ENCODE measurements at places on chromosomes 1 and 21.

GRCh38 chr1:62437273-62437940 lies 558 bp downstream of the USP1 start:
- DNase-seq, result peak; percentile 33

DNA sequence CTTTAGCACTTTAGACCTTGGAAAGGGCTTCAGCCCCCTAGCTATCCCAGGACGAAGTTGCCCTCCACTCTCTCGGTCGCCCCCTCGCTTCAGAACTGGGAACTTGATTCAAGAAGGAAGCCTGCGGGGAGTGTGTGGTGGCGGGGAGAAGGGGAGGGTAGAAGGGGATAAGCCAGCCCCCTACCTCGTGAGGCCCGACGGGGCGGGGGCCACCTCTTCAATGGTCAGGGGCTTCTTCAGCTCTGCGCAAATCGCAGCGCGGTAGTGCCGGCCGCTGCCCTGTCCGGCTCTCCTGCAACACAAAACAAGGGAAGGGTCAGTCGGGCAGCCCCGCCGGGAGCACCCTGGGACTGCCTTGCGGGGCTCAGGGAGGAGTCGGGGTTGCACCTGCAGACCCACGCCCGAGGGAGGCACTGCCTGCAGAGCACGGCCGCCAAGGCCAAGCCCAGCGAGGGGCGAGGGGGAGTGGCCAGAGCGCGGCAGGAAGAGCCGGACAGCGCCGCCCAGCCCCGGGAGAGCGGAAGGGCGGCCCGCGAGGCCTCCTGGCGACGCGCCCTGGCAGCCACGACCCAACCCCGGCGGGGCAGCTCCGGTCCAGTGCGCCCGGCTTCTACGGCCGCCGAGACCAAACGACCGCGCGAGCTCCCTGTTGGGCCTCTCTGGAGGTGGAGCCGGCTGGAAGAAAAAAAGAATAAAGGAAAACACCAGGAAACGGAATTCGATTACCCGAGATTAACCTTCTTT lies 56.2 kb upstream of the RASAL2 start:
- peak; percentile 69 for DNase-seq

DNA sequence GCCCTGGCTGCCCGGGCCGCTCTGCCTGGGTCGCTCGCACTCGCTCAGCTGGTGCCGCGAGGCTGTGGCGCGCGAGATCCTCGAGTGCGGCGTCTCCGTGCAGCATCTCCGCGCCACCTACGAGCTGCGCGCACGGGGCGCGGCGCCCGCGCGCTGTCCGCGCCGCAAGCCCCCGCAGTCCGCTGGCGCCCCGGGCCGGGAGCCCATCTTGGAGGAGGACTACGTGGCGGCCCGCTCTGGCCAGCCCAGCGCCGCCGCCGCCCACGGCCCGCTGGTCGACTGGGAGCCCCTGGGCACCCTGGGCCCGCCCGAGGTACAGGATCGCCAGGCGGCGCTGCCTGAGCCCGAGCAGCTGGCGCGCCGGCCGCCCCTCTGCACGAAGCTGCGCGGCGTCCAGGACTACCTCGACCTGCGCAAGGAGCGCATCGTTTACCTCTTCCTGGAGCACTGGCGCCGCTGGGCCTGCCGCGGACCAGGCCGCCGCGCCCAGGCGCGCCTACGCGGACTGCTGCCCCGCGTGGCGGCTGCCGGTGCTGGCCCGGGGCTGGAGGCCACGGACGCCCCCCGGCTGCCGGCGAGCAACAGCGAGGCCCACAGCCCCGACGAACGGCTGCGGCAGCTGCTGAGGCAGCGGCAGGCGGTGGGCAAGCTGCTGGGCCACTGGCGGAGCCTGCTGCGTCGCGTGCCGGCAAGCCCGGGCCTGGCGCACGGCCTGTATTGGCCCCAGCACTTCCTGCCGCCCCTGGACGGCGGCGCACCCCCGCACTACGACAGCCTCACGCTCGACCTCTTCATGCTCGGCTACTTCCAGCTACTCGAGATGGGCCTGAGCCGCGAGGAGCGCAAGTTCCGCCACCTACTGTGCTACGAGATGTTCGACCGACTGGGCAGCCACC lies 10.9 kb downstream of the TNFRSF25 start:
- DNase-seq, result peak; percentile 64

- DNase-seq, result no peak
These were observed 2.5 kb upstream of the OLFML3 start for GRCh38 chr1:113976609-113977278.

- DNase-seq, result no peak
These were observed 6.2 kb upstream of the HIPK1 start for GRCh38 chr1:113922957-113923356.

DNA sequence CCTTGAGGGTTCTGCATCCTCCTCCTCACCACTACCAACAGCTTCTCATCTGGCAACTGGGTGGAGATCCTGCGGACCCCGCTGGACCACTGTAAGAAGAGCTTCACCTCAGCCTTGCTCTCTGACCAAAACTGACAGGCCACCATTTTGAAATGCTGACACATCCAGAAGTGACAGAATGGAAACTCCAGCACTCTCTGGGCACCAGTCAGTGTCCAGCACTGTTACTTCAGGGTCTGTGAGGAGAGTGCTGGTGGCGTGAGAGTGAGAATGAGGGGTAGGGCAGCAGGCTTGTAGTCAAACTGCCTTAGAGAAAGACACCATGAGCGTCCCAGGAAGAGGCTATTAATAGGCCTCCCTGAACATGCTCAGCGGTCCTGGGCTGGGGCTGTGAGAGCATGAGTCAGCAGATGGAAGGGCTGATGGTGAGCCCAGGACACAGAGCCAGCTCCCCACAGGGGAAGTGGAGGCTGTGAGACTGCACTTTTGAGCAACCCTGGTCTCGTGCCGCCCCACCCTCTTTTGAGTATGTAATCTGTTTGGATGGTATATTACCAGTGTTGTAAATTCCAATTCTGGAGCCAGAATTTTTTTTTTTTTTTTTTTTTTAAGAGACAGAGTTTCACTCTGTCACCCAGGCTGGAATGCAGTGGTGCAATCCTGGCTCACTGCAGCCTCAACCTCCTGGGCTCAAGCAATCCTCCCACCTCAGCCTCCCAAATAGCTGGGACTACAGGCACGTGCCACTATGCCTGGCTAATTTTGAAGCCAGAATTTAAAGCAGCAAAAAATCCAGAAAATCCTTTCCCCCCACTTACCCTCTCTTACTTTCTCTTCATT lies 34.4 kb upstream of the SLC30A1 start:
- no peak for DNase-seq

GRCh38 chr1:204923626-204924012 lies 53.0 kb downstream of the NFASC start:
- DNase-seq, result no peak

Data from endothelial cell (in vitro differentiated cells).